ENCODE measurements at places on chromosomes 2 and 18.

- DNase-seq: no peak
Measured at GRCh38 chr2:24643051-24643450, 150.1 kb downstream of the PTRHD1 start.

DNA sequence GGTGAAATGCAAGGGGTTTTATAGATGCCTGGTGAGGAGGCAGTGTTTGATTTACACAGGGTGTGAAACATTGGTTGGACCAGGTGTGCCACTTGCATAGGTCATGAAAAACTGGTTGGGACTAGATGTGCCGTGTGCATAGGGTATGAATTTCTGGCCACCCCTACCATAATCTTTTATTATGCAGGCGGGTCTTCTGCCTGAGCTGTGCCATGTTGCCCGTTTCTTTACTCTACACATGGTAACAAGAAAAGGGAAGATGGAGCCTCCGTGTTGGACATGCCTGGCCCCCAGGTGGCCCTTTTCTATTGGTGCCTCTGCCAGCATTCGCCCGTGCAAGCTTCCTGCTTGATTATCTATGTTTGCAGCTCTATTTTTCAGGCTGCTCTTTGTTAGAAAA, 805.4 kb downstream of the TRIB2 start:
- DNase-seq: no peak

- no peak for DNase-seq
Measured at GRCh38 chr2:74515981-74516633, 1.9 kb downstream of the TLX2 start.

- no peak for DNase-seq
Measured at GRCh38 chr2:119234021-119235019, 10.7 kb downstream of the STEAP3 start.

- DNase-seq: no peak
Measured at GRCh38 chr18:23422751-23423418, 30.2 kb upstream of the RIOK3 start.

- DNase-seq: no peak
Measured at GRCh38 chr2:88827821-88828220, 136.3 kb downstream of the RPIA start.

DNA sequence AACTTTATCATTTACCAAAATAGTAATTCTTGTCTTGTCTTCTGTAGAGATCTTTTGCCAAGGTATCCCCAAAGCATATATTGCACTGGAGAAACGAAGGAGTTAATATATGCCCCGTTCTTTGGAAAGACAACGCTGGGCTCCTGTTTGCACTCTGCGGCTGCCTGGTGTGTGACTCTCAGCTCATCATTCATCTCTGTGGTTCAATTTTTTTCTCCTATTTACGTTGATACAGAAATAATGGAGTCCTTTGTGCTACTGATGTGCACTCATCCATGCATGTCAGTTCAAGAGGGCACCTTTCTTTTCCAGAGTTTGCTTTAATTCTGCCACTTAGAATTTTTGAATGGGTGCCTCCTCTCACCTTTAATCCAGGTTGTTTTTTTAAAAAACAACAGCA, 655.5 kb downstream of the DCDC2C start:
- DNase-seq: no peak

GRCh38 chr2:42048299-42049220, 739 bp downstream of the PKDCC start:
- no peak for DNase-seq

DNA sequence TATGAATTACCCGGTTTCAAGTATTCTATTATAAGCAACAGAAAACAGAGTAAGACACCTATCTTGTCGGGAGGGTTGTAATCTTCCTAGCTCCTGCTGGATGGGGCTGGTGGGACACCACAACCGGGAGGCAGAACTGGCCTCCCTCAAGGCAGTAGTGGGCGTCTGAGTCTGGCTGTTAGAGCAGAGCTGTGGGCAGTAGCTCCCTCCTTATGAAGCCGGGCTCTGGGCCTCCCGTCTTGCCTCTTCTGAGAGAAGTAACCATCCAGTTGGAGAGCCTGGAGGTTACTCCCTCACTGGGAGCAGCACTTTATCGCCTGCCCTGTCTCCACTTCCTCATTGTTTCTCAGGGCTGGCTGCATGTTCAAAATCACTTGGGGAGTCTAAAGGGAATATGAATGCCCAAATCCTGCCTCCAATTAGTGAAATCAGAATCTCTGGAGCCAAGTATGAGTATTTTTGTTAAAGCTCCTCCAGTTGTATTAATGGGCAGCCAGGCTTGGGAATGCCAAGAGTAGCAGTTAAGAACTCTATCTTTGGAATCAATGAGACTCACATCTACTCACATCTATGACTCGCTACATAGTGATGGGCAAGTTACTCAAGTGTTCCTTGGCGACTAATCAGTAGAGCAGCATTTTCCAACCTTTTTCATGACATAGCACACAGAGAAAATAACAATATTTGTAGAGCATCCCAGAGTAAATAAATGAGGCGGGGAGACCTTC, 27.3 kb upstream of the NRP2 start:
- DNase-seq: no peak

GRCh38 chr18:59067873-59068272, 71.8 kb upstream of the SEC11C start:
- DNase-seq: no peak

Measured in cerebellar nuclear complex (tissue), 1 donor.